OCI-LY7 (cell line): ENCODE measurements at places on chromosomes 7 and 10. TPM values are rescaled to one million over a fixed set of nuclear protein-coding genes. Genes with fewer than 3 reads are reported as not detected.

ENTPD1 gene
- total RNA-seq, result 3.7 and 6.7 TPM in 2 replicates

IMPDH1 gene
- 50.5 and 51.3 TPM in 2 replicates for total RNA-seq

AKR1C1 gene
- total RNA-seq, result not detected in 2 replicates

RGS10 gene
- total RNA-seq, result 45.2 and 48.8 TPM in 2 replicates

CALN1 gene
- not detected in 2 replicates for total RNA-seq

UCN3 gene
- not detected in 2 replicates for total RNA-seq

GRCh38 chr10:6689036-6689435 is 109.0 kb upstream of the PRKCQ start:
- DNase-seq, result no peak

GRCh38 chr7:129688503-129689222 is 77.1 kb downstream of the NRF1 start:
- DNase-seq, result no peak

DNA sequence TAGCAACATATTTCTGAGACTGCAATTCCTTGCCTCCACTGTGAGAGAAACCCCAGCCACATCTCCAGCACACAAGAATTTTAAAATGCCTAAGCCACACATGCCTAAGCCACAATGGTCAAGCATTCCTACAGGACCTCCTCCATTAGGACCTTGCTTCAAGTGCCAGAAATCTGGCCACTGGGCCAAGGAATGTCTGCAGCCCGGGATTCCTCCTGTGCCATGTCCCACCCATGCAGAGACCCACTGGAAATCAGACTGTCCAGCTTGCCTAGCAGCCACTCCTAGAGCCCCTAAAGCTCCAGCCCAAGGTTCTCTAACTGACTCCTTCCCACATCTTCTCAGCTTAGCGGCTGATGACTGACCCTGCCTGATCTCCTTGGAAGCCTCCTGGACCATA is 117.5 kb downstream of the AHR start:
- DNase-seq, result no peak

DNA sequence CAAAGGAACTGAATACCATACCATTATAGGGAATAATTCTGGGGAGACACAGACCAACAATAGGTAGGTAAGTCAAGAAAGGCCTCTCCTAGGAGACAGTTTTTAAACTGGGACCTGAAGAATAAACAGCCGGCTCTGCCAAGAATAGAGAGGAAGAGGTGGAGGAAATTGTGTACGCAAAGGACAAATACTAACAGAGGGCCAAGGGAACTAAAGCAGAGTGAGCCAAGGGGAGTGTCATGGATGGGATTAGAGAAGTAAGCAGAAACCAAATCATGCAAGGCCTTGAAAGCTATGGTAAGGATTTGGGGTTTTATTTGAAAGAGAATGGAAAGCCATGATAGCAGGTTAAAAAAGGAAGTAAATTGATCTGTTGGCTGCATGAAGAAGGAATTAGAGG is 18.1 kb upstream of the ITGB8 start:
- no peak for DNase-seq

DNA sequence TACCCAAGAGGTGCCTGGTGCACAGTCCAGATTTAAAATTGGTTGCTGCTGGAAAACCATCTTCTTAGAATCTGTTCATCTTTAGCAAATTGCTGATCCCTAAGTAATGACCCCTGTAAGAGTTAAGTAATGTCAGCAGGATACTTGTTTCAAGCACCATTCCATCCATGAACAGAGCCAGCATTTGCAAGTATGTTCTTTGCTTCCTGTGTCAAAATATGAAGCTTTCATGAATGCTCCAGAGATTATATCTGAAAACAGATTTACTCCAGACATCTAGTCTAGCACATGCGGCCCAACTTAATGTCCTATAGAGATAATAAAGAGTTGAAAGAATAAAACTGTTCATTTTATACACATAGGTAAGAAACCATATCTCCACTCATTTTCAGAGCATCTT is 98.7 kb upstream of the ZNF438 start:
- no peak for DNase-seq

- DNase-seq, result peak; percentile 42
These were observed 35.3 kb downstream of the NET1 start for GRCh38 chr10:5447611-5448071.

GRCh38 chr10:77513781-77514331 is 123.8 kb downstream of the KCNMA1 start:
- no peak for DNase-seq

DNA sequence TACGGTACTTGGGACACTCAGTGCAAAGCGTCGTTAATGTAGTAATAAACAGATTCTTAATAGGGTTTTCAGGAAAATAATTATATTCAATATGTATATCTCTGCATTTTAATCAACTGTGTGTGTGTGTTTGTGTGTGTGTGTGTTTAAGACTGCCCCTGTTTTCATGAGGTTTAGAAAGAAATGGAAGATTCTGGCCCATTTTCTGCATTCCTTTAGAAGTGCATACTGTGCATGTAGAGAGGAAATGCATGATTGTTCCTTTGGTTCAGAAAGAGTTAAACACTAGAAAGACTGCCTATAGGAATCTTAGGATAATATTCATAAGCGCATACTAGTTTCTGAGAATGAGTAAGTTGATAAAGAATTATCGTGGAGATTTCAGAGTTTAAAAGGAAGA is 975 bp downstream of the CNTNAP2 start:
- no peak for DNase-seq

- no peak for DNase-seq
These were observed 683.5 kb upstream of the GALNT17 start for GRCh38 chr7:70448312-70448906.

- no peak for DNase-seq
These were observed 237.6 kb downstream of the KCNMA1 start for GRCh38 chr10:77400033-77400432.

- DNase-seq, result peak; percentile 20
These were observed 103.0 kb downstream of the CTBP2 start for GRCh38 chr10:125057158-125058001.

DNA sequence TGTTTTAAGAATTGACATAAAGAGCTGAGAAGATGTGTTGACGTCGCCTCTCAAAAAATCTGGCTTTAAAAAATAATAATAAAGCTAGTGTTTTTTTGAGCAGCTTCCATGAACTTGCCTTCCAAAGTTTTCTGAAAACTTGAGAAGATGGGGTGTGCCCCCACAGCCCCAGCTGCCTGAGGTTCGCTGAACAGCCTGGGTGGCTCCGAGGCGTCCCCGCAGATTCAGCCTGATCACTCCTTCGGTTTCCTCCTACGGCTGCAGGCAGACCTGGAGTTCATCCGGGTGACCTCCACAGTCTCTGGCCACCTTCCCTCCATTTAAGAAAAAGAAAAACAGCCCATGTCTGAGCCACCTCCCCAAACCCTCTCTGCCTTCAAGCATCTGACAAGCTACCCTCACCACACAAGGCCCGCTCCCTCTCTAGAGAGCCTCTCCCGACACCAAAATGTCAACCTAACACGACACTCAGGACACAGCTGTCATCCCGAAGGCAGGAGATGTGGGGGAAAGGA is 177.8 kb downstream of the PTPRN2 start:
- DNase-seq, result no peak

GRCh38 chr10:63164166-63164623 is 31.1 kb downstream of the NRBF2 start:
- DNase-seq, result no peak

DNA sequence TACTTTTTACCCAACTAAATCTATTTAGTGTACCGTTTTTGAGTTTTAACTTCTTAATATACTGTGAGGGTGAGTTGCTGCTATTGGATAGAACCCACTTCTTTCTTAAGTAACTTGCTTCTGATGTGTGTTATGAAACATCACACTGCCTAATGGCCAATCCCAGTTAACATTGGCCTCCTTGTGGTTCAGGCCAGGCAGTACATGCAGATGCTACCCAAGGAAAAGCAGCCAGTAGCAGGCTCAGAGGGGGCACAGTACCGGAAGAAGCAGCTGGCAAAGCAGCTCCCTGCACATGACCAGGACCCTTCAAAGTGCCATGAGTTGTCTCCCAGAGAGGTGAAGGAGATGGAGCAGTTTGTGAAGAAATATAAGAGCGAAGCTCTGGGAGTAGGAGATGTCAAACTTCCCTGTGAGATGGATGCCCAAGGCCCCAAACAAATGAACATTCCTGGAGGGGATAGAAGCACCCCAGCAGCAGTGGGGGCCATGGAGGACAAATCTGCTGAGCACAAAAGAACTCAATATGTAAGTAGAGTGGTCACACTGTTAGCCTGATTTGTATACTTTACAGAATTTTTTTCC is 39.7 kb downstream of the TES start:
- no peak for DNase-seq

- DNase-seq, result no peak
These were observed 12.7 kb downstream of the ZNF438 start for GRCh38 chr10:31018962-31019361.

DNA sequence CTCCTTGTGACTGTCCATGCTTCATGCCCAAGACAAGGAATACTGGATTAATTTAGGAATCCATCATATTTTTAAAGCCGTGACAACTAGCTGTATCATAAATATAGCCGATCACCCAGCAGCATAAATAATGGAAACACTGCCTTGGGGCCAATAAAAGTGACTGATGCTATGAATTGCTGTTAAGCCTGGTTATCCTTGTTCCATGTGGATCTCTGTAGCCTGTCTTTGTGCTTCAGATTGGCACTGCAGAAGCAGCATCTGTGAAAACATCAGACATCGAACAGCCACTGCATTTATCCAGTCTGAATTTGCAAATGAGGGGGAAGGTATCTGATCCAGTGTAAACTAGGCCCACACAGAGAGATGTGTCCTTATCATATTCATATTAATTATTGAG is 1181.8 kb downstream of the SORCS1 start:
- DNase-seq, result no peak

DNA sequence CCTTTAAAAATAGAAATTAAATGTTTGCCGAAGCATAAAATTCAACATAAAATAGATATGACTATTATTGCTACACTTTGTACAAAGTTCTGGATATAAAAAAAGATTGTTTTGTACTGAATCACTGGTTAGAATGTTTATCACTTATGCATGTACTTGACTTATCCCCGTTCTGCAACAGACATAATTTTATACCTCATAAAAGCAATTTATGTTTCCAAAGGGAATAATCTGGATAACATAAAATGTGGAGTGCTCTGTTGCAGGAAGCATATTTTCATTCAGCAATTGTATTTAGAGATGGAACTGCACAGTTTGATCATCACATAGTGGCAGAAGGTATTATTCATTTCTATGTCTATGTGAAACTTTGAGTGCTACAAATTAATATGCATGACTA is 21.5 kb downstream of the SKAP2 start:
- no peak for DNase-seq

- DNase-seq, result no peak
These were observed 82.0 kb downstream of the GLRX3 start for GRCh38 chr10:130218181-130218641.

- no peak for DNase-seq
These were observed 41.0 kb upstream of the OIT3 start for GRCh38 chr10:72852508-72852907.

DNA sequence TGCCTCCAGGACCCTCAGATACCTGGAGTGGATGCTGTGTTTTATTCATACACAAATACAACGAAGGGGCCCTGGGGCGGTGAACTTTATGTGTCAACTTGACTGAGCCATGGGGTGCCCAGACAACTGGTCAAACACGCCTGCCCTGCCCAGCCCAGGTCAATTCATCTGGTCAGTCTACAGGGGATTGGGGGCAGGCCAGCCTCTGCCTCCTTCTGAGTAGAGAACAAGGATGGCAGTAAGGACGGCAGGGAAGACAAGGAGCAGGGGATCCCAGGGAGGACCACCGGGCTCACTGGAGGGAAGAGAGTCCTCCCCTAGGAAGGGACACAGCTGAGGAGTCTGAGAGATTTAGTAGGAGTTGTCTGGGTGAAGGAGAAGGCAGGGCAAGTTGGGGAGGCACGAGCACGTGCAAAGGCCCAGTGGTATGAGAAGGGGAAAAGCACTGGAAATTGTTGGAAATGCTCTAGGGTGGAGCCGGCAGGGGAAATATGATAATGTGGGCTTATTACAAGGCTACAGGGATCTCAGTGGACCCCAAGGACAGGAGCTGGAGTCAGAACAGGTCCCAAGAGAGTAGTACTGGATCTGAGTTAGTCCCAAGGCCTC is 63.4 kb downstream of the MYL10 start:
- no peak for DNase-seq

GRCh38 chr7:41222746-41223145 is 480.1 kb downstream of the INHBA start:
- DNase-seq, result no peak

GRCh38 chr10:12529976-12530375 is 180.6 kb downstream of the CAMK1D start:
- no peak for DNase-seq

- no peak for DNase-seq
These were observed 44.8 kb downstream of the PDGFA start for GRCh38 chr7:474605-475424.

DNA sequence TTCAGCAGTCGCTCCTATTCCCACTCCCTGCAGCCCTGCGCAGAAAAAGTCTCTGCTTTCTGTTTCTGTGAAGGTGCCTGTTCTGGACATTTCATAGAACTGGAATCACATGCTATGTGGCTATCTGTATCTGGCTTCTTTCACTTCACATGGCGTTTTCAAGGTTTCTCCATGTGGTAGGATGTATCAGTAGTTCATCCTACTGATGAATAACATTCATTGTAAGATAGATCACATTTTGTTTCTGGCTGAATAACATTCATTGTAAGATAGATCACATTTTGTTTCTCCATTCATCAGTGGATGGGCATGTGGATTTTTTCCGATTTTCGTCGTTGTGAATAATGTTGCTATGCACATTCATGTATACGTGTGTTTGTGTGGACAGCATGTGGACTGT is 44.5 kb downstream of the HSPA12A start:
- no peak for DNase-seq

DNA sequence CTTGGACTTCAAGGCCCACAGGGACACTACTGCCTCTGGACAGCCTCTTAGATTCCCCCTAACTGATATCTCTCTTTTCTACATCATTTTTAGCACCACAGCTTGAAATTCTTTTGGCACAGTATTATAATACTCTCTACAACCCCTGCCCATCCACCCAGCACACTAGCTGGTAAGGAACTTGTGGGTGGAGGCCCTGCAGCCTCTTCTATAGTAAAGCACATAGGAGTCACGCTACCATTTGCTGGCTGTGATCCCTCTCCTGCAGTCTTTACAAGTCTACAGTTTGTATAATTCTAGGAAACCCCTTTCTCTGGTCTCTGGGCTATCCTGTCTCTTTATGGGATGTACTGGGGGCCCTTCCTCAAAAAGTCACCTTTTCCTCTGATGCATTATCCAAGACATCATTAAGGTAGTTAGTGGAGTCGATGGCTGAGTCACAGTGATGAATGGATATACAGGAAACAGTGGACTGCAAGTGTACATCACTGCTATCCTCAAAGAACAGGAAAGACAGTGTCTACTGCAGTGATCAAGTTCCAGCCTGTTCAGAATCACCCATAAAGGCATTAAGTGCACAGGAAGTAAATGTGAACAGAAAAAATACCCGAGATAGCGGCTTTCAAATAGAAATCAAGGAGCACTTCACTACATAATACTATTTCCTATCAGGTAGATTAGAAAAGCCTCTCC is 54.4 kb downstream of the STK17A start:
- no peak for DNase-seq
